ENCODE measurements at places on chromosomes 6 and 20. TPM values are rescaled to one million over a fixed set of nuclear protein-coding genes. Genes with fewer than 3 reads are reported as not detected.

The TFAP2D gene
- not detected for total RNA-seq

The ESR1 gene
- 0.13 TPM for total RNA-seq

The COL11A2 gene
- total RNA-seq: 0.13 TPM

The LY86 gene
- not detected for total RNA-seq

The TMEM200A gene
- 2.6 TPM for total RNA-seq

The SCUBE3 gene
- total RNA-seq: 0.72 TPM

The NKX2-4 gene
- total RNA-seq: not detected

The CDH4 gene
- total RNA-seq: 5.7 TPM

The SLC17A2 gene
- total RNA-seq: not detected

The PPP1R3G gene
- total RNA-seq: 0.36 TPM

The SSTR4 gene
- total RNA-seq: not detected

The SIRPA gene
- 20.2 TPM for total RNA-seq

The GABRR1 gene
- not detected for total RNA-seq

The SUMO4 gene
- 5.5 TPM for total RNA-seq

The SPATA25 gene
- 0.79 TPM for total RNA-seq

The C20orf144 gene
- 0.07 TPM for total RNA-seq

The ZBTB12 gene
- total RNA-seq: 1.1 TPM

The ZKSCAN8 gene
- total RNA-seq: 22.6 TPM

The MLN gene
- not detected for total RNA-seq

The LY6G6C gene
- total RNA-seq: not detected

The RAMACL gene
- total RNA-seq: 8.7 TPM

The SPTLC3 gene
- 1.1 TPM for total RNA-seq

The B3GALT4 gene
- 1.2 TPM for total RNA-seq

The LST1 gene
- total RNA-seq: 0.29 TPM

The MACROD2 gene
- 0.66 TPM for total RNA-seq

The OR2H2 gene
- not detected for total RNA-seq

The HLA-DRB5 gene
- not detected for total RNA-seq

The DYNLT1 gene
- total RNA-seq: 68.6 TPM

The PRSS35 gene
- 0.07 TPM for total RNA-seq

The RUNX2 gene
- total RNA-seq: not detected

The AIF1 gene
- not detected for total RNA-seq

The SASH1 gene
- total RNA-seq: 183 TPM

The GTSF1L gene
- not detected for total RNA-seq

The AHI1 gene
- 20.5 TPM for total RNA-seq

The CTAGE9 gene
- total RNA-seq: not detected

The VTA1 gene
- total RNA-seq: 107 TPM

The PPP1R14C gene
- total RNA-seq: not detected

The LGSN gene
- under 0.01 TPM for total RNA-seq

The COL10A1 gene
- total RNA-seq: not detected

The SRSF12 gene
- under 0.01 TPM for total RNA-seq

The GLP1R gene
- not detected for total RNA-seq

The RIPOR3 gene
- not detected for total RNA-seq

The SPATA2 gene
- 3.6 TPM for total RNA-seq

The EMILIN3 gene
- total RNA-seq: not detected

The MUC22 gene
- total RNA-seq: not detected

The PNLDC1 gene
- total RNA-seq: not detected

The MTFR2 gene
- total RNA-seq: 9.0 TPM

The MYLIP gene
- 22.6 TPM for total RNA-seq

The SRMS gene
- not detected for total RNA-seq

The IRF4 gene
- not detected for total RNA-seq

The CRYBG1 gene
- total RNA-seq: 55.7 TPM

The PROKR2 gene
- total RNA-seq: not detected

The TREM1 gene
- not detected for total RNA-seq

The SOBP gene
- 6.0 TPM for total RNA-seq

Data from thoracic aorta endothelial cell (primary cell).